ENCODE measurements at places on chromosomes 11 and 22. TPM values are rescaled to one million over a fixed set of nuclear protein-coding genes. Genes with fewer than 3 reads are reported as not detected.

DNA sequence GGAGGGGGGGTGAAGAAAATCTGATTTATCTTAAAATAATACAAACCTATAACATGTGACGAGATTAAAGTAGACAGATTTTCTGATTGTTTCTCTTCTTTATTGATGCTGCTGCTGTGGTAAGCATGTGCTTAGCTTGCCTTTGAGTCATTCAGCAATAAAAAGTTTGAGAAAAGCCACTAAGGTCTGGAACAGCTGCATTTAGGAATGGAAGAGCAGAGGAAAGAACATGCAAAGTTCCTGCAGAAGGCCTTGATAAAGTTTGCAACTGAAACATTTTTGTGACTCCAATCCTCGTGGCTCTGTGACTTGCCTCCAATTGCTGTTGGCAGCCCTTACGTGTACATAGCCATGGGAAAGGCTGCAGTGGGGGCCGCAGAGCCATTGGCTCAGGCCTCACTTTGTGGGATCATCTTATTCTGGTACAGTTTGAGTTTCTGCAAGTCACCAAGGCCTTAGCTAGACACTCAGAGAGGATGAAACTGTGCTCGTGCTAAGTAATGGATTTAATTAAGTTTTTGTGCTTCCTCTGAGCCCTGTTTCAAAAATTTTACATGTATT, 370.2 kb downstream of the AASDHPPT start:
- H3K27me3 ChIP-seq: no peaks in the 10 kb centered on the region
- no peak overlapping the region for H3K4me3 ChIP-seq
- DNase-seq: no peak

- no peak overlapping the region for H3K27ac ChIP-seq
- peaks cover 3% of the 10 kb centered on the region for H3K4me1 ChIP-seq
- DNase-seq: no peak
- no peak overlapping the region for H3K4me3 ChIP-seq
- peaks cover 66% of the 10 kb centered on the region for H3K27me3 ChIP-seq
- H3K36me3 ChIP-seq: no peaks in the 10 kb centered on the region
These were observed 5.1 kb downstream of the MAPK8IP2 start for GRCh38 chr22:50605613-50606074.

DNA sequence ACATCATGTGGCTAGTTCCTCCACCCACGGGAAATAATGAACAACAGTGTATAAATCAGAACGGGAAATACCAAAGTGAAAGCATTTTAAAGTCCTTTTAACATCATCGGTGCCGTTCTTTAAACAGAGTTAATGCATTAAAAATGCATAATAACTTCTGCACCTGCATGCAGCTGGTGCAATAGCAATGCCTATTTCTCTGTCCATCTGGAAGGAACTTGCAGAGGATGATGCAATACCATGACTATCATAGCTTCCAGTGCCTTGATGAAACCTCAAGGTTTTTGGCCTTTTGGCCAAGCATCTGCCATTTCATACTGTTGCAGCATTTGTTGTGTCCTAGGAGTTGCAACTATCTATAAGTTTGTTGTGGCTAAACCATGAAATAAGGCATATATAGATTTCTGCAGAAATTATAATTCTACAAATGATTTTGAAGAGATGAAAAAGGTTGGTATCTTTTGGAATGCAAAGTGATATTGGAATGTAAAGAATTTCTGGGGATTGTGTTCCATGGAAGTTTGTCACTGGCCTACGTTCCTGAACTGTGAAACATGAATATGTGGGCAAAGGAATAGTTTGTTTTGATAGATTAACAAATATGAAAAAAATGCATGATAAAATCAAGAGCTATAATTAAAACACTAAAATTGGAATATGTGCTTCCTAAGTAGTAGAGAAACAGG, 9.8 kb upstream of the EIF3F start:
- DNase-seq: no peak
- H3K4me1 ChIP-seq: no peaks in the 10 kb centered on the region
- H3K27ac ChIP-seq: no peak overlapping the region
- no peaks in the 10 kb centered on the region for H3K36me3 ChIP-seq
- no peak overlapping the region for H3K4me3 ChIP-seq

DNA sequence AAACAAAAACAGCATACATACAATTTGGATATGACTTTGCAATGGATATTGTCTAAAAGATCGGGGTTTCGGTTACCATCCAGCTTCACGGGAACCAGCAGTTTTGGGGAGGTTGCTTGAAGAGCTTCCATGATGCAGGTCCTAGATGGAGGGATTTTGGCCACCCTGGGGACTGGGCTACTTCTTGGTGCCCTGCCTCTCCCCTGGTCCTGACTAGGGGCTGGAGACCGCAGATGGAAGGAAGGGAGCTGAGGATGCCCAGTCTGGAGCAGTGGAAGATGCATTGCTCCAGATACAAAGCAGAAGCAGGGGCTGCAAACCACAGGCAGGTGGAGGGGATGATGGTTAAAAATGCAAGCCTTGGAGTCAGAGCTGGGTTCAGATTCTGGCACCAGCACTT, 13.5 kb downstream of the SOX10 start:
- peaks cover 10% of the 10 kb centered on the region for H3K36me3 ChIP-seq
- no peaks in the 10 kb centered on the region for H3K4me1 ChIP-seq
- no peaks in the 10 kb centered on the region for H3K27me3 ChIP-seq
- no peak for DNase-seq
- H3K4me3 ChIP-seq: no peak overlapping the region

- peak; percentile 33 for DNase-seq
- peak overlapping the region; percentile 33 for H3K4me3 ChIP-seq
- peaks cover 2% of the 10 kb centered on the region for H3K36me3 ChIP-seq
- peaks cover 24% of the 10 kb centered on the region for H3K4me1 ChIP-seq
- no peaks in the 10 kb centered on the region for H3K27me3 ChIP-seq
These were observed 84.0 kb upstream of the CTSC start for GRCh38 chr11:88421530-88421929.

- H3K27me3 ChIP-seq: peaks cover 10% of the 10 kb centered on the region
- H3K27ac ChIP-seq: no peak overlapping the region
- no peaks in the 10 kb centered on the region for H3K36me3 ChIP-seq
- DNase-seq: peak; percentile 19
- H3K4me1 ChIP-seq: peaks cover 14% of the 10 kb centered on the region
These were observed 6.0 kb upstream of the ARHGAP42 start for GRCh38 chr11:100681064-100681502.

The OR2AT4 gene
- not detected for total RNA-seq

The SPDYC gene
- not detected for total RNA-seq

The TMEM138 gene
- total RNA-seq: 57.6 TPM

The PVALB gene
- total RNA-seq: not detected
